Stimulated activated CD8-positive, alpha-beta memory T cell treated with anti-CD3 and anti-CD28 coated beads, Interleukin-4, amount 100 ng/mL, for 48 hours (primary cell): ENCODE measurements at places on chromosomes 5 and 9.

- no peak for DNase-seq
These were observed 141.4 kb downstream of the LRRC70 start for GRCh38 chr5:62720031-62720441.

GRCh38 chr5:40223884-40224402 lies 455.8 kb upstream of the PTGER4 start:
- DNase-seq = no peak

GRCh38 chr5:135578305-135578684 lies 496 bp downstream of the CXCL14 start:
- DNase-seq = no peak

DNA sequence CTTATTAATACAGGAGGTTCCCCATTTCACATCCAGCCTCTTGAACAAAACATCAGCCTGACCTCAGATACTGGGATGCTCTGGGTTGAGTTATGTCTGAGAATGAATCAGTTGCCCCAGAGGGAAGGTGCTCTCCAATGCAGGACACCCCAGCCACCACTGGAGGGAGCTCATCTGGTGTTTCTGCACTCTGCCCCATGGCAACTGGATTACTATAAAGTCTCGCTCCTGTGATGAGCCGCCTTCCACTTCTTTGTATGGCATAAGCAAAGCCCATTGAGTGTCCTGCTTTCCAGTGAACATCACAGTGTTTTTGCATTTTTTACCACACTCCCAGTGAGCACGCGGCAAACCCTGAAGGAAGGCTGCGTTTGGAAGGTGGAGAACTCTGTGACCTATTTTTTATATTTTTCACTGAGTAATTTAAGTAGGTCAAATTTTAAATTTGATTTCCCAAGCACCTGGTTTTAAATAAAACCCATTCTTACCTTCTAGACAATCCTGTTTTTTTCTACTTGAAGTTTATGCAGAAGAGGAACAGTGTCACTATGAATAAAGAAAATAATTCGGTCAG lies 176.9 kb upstream of the WWC1 start:
- peak; percentile 65 for DNase-seq

- DNase-seq = no peak
These were observed 260.7 kb upstream of the KCNN2 start for GRCh38 chr5:114101153-114101552.

DNA sequence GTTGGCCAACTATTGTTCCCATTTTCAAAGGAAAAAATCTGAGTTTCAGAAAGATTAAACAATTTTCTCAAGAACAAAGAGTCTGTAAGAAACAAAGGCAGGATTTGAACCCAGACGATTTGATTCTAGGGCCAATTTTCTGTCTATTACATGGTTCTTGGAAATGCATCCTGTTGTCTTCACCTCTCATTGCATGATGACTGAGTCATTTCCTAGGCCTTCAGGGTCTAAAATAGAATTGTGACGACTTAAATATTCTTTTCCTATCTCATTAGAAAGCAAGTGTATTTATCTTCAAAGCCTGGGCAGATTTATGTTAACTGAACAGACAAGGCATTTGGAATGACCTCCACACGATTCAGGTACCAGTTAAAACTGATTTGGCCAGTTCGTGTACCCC lies 512.9 kb downstream of the NTRK2 start:
- no peak for DNase-seq

GRCh38 chr9:27765266-27766072 lies 192.2 kb upstream of the C9orf72 start:
- DNase-seq = no peak

DNA sequence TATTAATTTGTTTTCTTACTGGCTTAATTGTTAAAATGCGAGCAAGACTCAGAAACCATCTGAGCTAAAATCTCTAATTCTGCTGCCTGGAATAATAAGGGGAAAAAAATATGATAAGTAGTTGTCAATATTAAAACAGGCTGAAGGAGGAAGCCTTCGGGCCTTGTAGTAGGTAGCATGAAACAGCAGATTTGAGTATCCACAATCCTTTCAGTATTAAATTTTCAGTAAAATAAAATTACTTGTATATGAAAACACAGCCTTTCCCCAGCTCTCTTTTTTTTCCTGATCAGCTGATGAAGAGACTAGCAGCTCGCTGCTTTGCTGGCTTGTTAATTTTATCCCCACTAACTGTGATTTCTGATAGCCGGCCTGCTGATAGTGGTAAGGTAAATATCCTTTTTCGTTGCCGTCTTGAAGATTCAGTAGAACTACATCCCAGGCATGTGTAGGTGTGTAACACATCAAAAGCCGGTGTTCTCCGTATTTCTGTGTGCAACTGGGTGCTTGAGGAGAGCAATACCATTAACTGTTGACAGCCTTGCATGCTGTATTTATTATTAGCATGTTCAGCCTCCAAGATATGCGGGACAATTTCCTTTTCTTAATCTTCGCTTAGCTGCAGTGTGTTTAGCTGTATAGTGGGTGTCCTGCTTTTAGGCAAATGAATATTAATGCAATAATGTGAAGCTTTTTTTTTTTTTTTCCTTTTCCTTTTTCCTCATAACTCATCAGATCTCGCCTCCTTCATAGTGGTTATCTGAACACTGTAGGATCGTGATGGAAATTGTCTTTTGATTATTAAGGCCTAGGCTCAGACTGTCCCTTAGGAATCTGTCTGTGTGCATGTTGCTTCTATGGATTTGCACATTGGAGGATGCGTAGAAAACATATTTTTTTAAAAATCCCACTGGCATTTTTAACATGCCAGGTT lies 144.6 kb downstream of the SMARCA2 start:
- DNase-seq = no peak

DNA sequence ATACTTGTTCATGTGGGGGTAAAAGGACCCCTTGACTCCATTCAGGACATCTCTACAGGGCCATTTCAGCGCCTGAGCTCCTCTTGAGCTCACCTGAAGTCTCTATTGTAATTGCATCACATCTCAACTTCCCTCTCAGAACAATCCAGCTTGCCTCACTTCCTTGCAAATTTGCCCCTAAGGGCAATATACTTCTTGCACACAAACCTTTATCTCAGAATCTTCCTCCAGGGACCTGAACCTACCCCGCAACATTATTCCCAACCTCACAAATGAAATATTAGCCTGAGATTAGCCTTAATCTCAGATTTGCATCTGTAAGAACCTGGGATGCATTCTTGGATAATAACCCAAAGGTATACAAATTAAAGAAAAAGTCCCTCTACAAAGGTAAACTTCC lies 159.2 kb downstream of the DRD1 start:
- DNase-seq = no peak

- DNase-seq = no peak
These were observed 118.6 kb downstream of the ZSWIM6 start for GRCh38 chr5:61450493-61451279.

DNA sequence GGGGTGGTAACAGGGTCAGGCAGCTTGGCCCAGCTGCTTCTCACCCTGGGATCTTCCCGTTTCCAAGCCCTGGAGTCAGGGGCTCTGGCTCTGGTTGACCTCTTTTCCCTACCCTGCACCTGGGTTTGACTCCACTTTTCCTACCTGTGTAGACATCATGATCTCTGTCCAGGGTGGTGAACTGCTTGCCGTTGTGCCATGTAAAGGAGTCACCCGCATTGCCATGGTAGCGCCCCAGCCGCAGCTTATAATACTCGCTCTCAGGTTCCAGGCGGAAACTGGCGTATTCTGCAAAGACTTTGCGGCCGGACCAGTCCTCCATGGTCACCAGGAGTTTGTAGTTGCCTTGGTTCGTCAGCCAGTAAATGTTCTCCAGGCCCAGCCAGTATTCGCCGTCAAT lies 30.9 kb downstream of the ANGPTL2 start:
- DNase-seq = no peak

- no peak for DNase-seq
These were observed 7.9 kb upstream of the C1QTNF2 start for GRCh38 chr5:160378330-160378729.

- DNase-seq = no peak
These were observed 242.6 kb downstream of the RAB3C start for GRCh38 chr5:58825441-58825840.

GRCh38 chr5:122412966-122413365 lies 100.9 kb downstream of the SNCAIP start:
- DNase-seq = no peak

DNA sequence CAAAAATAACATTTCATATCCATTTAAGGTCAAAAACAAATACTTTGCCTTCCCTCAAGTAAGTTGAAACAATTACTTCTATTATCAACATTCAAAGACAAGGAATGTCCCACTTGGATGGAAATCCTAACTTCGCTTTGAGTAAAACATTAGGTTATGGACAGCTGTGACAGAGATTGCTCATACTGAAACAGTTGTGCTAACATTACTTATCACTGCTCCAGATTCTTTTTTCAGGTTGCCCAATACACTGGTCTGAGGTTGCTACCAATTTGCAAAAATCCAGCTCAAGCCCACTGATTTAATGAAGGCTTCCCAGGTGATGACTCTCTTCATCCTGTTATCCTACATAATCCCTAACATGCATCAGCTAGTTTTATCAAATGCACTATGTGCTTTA lies 98.3 kb downstream of the UBAP2 start:
- no peak for DNase-seq
